Stimulated activated CD8-positive, alpha-beta memory T cell treated with anti-CD3 and anti-CD28 coated beads, Interleukin-4, amount 100 ng/mL, for 1 hour (primary cell): ENCODE measurements at places on chromosomes 12 and 14.

- DNase-seq: no peak
Observed at GRCh38 chr12:113221997-113222729, 899 bp downstream of the TPCN1 start.

DNA sequence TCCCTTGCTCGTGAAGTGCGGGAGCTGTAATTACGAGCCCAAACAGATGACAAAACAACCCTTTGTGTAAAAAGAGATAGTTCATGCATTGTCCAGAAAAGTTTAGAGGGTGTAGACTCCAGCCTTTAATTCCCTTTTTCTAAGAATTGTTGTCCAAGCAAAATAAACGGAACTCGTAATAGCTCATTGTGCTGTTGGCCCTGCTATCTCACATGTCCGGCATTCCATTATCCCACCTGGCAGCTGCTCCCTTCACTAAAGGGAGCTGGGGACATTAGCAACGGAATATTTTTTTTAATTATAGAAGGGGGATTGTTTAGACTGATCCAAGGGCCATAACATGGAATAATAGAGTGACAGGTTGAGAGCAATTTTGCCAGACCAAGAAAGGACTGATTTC, 277.5 kb upstream of the TBX3 start:
- no peak for DNase-seq

DNA sequence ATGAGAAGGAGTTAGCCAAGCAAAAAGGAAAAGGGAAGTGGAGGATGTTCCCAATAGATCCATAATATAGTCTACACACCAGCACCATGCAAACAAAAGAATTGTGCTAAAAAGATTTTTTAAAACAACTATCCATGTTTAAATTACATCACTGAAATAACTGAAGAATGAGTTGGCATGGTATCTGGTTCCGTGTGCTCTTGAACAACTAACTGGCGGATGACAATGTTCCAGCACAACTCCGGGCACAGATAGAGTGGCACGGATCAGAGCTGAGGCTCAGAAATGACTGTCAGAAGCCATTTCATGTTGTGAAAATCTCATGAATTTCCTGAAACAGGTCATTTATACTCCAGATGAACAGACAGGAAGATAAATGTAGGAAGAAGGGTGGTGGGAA, 153.1 kb downstream of the HMGA2 start:
- DNase-seq: no peak

GRCh38 chr12:40647651-40648050, 44.6 kb upstream of the CNTN1 start:
- no peak for DNase-seq

- no peak for DNase-seq
Observed at GRCh38 chr14:77482422-77482821, 16.2 kb downstream of the ISM2 start.

GRCh38 chr12:56450241-56450640, 1.0 kb upstream of the TIMELESS start:
- DNase-seq: no peak
